Amniotic stem cell (primary cell): ENCODE measurements at places on chromosomes 2 and 18.

DNA sequence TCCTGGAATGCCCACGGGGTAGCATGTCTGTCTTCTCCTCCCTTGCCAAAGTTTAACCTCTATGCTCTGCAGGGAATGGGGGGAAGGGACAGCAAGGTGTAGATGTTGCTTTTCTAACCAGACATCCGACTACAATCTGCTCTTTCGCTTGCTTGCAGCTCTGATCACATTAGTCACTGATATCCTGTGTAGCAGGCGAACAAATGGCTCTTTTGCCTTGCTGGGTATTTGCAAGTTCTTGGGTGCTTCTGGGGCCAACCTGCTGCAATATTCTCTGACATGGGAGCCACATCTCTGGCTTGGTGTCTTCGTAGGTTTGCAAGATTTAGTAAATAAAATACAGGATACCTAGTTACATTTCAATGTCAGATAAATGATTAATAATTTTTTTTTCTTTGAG, 190.0 kb downstream of the ASB1 start:
- DNase-seq: no peak

DNA sequence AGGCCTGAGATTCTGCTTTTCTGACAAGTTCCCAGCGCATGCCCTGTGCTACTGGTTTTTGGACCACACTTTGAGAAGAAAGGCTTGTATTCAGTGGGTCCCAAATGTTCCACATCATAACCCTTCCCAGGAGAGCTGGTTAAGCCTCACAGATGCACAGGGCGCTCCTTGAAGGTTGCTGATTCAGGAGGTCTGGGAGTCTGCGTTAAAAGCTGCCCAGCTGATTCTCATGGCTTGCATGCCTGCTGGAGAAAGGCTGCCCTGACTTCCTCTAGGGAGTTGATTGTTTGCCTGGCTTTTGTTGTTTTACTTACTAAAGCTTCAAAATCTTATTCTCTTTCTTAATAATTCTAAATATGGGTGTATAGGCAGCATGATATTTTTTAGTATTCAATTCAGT, 20.7 kb downstream of the CRYGD start:
- no peak for DNase-seq

GRCh38 chr2:42809819-42810120, 17.4 kb upstream of the HAAO start:
- peak; percentile 82 for DNase-seq

DNA sequence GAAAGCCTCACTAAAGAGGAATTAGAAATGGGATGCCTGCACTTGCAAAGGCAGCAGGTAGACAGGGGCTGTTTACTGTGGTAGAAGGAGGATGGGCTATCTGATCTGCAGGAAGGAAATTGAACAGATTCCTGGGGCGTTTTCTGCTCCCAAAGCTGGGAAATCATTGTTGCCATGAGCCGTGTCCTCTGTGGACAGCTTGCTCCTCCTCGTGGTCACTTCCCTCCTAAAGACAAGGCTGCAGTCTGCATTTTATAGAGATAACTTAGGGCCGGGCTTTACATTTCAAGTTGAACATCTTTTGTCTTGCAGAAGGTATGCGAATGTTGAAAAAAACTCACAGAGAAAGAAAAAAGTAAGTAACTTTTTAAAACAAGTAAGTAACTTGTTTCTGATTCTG, 50.9 kb downstream of the DCDC2C start:
- DNase-seq: no peak

- DNase-seq: no peak
Measured at GRCh38 chr2:118806797-118807667, 40.4 kb downstream of the EN1 start.

DNA sequence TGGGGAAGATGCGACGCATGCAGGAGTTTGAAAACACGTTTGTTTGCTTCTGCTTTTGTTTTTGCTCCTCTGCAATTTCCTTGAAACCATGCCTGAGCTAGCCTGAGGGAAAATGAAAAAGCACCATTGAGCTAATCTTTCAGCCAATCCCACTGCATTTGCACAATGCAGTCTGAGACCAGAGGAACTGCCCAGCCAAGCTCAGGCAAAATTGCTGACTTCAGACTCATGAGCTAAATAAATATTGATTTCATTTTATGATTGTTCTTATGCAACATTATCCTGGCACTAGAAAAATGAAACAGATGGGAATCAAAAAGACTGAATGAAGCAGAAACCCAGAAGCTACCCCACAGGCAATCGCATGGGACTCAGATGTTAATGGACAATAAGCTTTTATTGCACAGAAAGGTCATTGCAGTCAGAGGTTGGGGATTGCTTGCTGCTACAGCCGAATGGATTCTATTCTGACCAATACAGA, 37.0 kb downstream of the TPRKB start:
- DNase-seq: no peak

GRCh38 chr2:41774011-41774605, 273.7 kb upstream of the PKDCC start:
- no peak for DNase-seq

DNA sequence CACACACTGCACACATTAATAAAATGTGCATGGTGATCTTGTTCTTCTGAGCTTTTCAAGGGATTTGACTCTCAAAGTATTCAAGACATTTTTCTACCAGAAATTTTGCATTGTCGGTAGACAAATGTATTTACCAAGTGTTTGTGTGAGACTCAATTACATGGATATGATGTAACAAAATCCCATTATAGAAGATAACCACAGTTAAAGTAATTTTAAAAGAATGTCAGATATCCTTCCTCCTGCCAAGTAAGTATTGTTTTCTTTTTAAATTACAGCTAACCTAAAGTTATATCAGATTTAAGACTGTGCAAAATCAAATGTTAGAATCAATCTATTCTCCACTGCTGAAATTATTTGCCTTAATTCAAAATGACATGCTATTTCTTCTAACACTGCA, 1344.5 kb upstream of the CHAC2 start:
- DNase-seq: no peak

- DNase-seq: no peak
Measured at GRCh38 chr18:33115476-33115875, 325.0 kb downstream of the CCDC178 start.

DNA sequence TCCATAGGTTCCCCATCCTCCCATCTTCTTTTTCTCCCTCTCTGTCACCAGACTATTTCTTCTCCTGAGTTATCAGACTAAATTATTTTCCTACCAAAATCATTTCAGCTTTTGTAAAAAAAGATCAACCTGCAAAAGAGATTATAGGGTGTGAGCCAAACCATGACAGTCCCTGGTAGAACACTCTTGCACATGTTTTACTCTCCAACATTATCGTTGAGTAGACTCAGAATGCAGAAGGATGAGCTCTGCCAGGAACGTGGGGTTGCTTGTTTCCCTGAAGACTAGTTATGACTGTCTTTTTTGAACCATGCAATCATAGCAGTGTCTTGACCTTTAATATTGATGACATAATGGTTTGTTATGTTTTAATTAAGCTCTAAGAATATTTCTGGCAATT, 360.1 kb upstream of the VWC2L start:
- no peak for DNase-seq

DNA sequence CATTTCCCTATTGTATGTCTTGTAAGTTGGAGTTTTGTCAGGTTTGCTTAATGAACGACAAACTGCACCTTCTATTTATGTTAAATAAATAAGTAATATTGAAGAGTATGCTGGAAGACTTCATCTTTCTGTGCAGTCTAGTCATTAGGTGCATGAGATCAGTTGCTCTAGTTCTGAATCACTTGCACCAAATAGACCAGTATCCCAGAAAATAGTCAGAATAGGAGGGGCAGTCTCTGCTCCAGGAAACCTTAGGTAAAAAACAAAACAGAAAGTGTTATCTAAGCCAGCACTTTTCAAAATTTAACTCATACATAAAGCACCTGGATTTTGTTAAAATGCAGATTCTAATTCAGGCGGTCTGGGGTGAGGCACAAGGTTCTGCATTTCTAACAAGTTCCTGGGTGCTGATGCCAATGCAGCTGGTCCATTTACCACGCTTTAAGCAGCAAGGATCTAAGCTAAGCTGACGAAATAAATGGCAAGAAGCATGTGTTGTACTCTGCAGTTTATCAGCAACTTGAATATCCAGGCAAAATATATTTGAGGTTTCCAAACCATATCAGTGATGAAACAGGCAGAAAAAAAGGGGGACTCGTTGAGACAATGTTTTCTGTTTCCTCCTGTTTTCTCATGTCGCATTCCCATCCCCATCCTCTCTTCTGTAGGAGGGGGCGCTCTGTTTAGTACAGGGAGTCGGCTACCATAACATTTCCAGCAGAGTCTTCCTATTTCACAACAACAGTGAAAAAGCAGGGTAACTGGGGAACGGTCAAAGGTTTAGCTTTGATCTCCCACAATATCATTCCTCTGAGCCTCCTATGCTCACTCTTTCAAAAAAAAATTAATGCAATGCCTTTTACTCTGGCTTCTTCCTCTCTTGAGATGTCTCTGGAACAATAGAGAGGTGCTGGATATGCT, 106.4 kb downstream of the MBD2 start:
- DNase-seq: no peak

DNA sequence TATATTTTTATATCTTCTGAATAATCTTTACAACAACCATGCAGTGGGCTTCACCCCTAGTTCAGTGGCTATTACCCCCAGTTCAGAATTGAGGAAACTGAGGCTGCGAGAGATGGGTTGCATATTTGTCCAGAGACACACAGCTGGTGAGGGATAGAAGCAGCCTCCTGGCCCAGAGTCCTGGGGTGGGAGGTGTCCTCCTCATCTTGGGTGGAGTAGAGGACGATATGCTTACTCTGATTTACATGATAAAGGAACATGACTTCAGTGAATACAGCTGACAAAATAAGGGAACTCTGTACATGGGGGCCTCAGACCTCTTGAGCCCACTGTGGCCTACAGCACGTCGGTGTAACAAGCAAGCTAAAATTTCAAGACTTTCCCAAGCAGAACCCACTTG, 214.7 kb downstream of the FBXO15 start:
- DNase-seq: no peak

GRCh38 chr18:79944746-79945117, 6.7 kb downstream of the SLC66A2 start:
- DNase-seq: no peak

DNA sequence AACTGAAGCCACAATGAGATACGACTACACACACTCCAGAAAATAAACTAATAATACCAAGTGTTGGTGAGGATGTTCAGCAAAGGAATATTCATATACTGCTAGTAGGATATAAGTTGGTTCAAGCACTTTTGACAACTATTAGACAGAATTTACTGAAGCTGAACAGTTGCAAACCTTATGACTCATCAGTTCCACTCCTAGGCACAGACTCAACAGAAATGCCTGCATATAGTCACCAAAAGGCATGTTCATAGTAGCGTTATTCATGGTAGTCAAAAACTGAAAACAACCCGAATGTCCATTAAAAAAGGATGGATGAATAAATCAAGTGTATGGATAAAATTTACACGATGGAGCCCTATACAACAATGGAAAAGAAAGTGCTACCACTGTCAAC, 232.0 kb downstream of the ANAPC1 start:
- DNase-seq: no peak

GRCh38 chr2:104756118-104756517, 97.8 kb upstream of the POU3F3 start:
- no peak for DNase-seq

GRCh38 chr2:238947920-238948710, 100.2 kb downstream of the TWIST2 start:
- DNase-seq: peak; percentile 33

DNA sequence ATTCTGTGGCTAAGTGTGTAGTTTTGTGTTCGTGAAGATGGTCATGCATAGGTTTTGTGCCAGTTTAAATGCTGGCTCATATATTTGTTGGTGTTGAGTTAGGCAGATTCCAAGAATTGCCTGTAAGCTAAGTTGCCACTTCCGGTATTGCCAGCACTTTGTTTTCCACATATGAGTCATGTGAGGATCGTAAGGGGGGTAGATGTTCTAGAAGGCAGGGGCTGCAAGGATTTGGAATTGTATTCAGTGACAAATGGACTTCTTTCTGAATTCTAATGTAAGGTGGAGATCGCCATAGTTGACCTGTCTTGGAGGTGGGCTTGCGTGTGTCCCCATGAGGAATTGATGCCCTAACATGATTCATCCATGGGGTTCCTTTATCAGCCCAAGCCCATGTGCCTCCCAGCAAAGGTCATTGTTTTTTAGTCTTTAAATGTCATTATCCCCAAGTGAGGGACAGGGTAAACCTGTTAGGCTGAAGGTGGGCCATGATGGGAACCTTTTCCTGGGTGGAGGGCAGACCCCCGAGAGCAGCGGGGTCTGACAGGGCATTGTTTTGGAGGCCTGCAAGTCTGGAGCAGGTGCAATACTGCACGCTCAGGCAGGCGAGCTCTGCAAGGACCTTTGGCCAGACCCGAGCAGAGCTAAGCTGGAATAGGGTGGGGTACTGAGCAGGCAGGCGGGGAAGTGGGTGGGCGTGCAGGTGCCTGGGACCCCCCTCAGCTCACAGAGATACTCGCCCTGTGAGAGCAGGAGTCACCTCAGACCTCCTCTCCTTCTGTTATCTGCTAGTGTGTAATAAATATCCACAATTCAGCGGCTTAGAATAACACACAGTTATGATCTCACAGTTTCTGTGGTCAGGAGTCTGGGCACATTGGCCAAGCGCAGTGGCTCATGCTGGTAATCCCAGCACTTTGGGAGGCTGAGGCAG, 77.4 kb downstream of the LRRFIP1 start:
- peak; percentile 54 for DNase-seq

- no peak for DNase-seq
Measured at GRCh38 chr2:143481733-143482132, 352.5 kb downstream of the ARHGAP15 start.

GRCh38 chr2:206940546-206940945, 1.2 kb downstream of the CPO start:
- no peak for DNase-seq

GRCh38 chr18:79556829-79557585, 122.6 kb upstream of the CTDP1 start:
- no peak for DNase-seq

DNA sequence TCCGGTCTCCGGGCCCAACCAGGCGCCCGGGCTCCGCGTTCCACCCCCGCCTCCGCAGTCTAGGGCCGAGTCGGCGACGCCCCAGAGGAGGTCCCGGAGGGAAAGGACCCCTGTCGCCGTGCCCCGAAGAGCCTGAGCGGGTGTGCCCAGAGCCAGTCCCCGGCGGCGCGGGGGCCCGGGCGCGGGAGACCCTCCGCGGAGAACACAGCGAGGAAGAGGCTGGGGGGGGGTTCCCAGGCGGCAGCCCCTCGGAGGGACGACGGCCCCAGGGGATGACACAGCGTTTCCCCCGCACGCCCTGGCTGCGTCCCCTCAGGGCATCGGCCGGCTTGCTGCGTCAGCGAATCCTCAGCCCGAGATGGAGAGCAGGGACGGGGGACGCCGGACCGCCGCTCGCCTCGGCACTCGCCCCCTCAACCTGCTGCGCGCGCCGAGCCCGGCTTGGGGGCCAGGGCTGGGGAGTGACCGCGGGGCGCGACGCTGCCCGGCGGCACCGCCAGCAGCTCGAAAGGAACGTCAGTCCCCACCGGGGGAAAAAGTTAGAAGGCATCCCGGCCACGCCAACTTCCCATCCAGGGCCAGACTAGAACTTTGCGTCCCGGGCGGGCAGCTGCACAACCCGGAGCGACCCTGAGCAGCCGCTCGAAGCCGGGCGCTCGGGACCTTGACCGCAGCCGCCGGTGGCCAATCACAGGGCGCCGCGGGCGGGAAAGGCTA, 711 bp downstream of the SFXN5 start:
- no peak for DNase-seq

GRCh38 chr18:12041561-12041960, 52.1 kb upstream of the ANKRD62 start:
- DNase-seq: peak; percentile 63
